ENCODE measurements at places on chromosomes 12 and 14.

- DNase-seq: no peak
Observed at GRCh38 chr14:105087963-105088811, 23.0 kb upstream of the GPR132 start.

DNA sequence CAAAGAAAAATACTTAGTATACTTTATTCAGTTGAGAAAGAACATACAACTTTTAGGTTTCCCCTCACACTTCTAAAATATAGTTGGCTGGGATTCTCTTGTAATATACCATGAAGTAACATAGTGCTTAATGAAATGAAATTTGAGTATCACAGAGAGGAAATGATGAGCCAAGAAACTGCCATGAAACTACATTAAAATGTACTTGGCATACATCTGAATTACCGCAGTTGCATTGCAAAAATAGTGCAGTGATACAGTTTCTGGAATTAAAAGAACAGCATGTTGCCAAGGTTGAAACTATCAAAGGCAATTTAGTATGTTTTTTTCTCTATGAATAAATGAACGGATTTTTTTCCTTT is 389.2 kb downstream of the TMEM117 start:
- no peak for DNase-seq

- no peak for DNase-seq
Observed at GRCh38 chr14:73776194-73776537, 62.0 kb upstream of the PNMA1 start.

DNA sequence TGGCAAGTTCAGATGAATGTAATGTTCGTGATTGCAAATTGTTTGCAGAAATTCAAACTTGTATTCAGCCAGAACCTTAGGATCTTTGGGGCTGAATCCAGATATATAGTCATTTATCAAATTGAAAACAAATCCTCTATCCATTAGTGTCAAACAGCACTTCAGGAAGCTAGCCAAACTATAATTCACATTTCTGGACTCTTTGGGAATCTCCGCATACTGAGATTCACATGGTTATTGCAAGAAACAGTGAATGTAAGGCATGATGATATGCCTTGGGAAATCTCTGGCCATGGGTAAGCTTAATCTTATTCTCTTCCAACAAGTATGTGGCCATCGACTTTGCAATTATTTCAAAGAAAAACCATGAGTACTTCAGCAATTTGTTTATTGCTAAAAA is 98.5 kb downstream of the KLHL28 start:
- no peak for DNase-seq

DNA sequence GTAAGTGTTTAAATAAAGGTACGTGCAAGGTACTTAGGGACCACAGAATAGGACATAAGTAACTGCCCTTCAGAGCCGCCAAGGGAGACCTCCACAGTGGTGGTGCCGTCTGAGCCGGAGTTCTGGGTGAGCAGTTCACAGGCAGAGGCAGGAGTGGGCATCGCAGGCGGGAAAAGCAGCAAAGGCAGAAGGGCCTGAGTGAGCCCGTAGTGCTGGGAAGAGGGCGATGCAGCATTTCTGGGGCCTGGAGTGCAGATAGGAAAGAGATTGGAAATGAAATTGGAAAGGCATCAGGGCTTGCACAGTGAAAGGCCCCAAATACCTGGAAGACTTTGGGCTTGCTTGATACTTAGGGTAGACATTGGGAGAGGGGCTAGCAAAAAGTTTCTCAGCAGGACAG is 32.9 kb downstream of the EVL start:
- DNase-seq: no peak

DNA sequence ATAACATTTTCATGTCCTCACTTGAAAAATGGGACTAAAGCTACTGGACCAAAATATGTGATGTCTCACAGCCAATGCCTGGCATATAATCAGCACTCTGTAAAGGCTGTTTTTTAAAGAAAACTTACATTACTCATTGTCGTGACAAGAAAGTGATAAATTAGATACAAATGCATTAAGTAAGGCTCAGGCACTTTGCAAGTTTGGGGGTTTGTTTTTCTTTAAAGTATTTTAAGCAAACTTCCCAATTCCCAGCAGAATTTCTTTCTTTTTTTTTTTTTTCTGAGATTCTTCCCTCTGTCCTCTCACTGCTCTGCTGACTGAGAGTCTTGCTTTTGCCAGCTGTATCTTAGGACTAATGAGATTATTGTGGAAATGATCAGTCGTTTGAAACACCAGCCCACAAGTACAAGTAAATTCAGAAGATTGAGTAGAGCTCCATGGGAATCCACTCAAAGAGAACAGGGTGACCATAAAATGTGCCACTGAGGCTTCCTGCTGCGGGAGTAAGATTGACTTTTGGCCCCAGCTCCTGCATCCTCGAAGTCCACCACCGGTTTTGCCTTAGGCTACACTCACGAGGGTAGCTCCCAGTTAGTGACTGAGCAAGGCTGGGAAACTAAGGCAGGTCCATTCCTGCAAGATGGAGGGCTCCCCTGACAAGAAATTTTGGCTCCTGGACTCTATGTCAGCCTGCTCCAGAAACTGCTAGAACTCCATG is 82.8 kb downstream of the TMTC1 start:
- no peak for DNase-seq

- DNase-seq: no peak
Observed at GRCh38 chr12:69698769-69699540, at the start of gene BEST3. Gene BEST3, minus strand, starts transcription at chr12:69699303. Its CDS starts 1,505 bp downstream, at chr12:69697798.

GRCh38 chr12:108268397-108268796 is 70.7 kb downstream of the CMKLR1 start:
- no peak for DNase-seq

- no peak for DNase-seq
Observed at GRCh38 chr14:51468523-51468922, 183.2 kb upstream of the FRMD6 start.

- DNase-seq: no peak
Observed at GRCh38 chr12:53696655-53697331, 20.9 kb upstream of the ATP5MC2 start.

GRCh38 chr14:39446131-39446744 is 14.0 kb upstream of the FBXO33 start:
- no peak for DNase-seq

- no peak for DNase-seq
Observed at GRCh38 chr12:132105467-132105866, 38.7 kb downstream of the DDX51 start.

DNA sequence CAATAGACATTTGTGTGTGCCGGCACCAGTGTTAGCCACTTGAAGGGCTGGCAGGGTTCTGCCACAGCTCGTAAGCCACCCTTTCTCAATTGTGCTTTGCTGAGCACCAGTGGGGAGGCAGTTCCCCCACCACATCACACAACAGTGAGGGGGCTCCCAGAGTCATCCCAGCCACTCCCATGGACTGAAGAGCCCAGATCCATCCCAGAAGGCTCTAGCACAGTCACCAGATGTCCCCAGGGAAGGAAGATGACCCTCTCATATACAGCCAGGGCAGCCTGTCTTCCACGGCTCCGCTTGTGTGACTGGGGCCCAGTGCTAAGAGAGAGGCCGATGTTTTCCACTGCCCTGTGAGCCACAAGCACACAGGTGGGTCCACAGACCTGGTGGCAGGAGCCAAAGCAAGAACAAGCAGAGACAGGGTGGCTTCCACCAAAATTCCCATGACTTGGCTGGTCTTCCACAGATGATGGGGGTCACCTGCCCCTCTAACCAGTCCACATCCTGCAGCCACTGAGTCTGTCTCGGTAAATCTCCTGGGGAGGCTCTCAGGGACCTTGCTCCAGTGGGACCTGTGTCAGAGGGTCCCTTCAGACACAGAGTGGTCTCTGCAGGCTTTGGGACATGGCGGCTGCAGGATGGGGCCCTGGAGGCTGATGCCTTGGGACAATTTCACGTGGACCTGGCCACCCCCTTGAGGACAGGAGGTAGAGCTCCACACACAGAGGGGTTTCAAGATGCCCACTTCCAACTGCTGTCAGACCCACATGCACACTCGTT is 71.9 kb upstream of the DDX11 start:
- DNase-seq: no peak

- no peak for DNase-seq
Observed at GRCh38 chr12:108146035-108146893, 17.2 kb downstream of the WSCD2 start.

GRCh38 chr14:102760496-102761193 is 16.6 kb upstream of the TRAF3 start:
- DNase-seq: no peak
